Skeletal muscle cell (primary cell): ENCODE measurements at places on chromosomes 6 and 20.
A peak's percentile ranks its signal among the peaks of the same experiment; 100 is the strongest.

DNA sequence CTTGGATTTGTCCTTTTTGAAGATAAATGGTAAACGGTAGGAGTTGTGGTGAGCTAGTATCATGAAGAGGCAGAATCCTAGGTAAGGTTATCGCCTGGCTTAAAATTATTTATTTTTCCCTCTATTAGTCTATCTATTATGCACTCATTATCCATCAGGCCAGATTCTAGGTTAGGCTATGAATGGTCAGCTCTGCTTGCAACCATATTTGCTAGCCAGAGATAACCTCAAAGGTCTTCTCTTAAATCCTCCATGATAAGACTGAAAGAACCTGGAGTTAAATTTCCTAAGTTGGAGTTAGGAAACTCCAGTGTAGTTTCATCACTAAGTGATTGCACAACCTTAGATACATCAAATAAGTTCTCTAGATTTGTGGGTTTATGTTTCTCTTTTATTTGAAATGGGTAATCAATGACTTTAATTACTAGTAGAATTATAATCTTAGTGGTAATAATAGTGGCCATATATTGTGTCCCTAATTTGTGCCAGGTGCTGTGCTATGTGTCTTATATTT is 302.1 kb upstream of the RUNX2 start:
- peak; percentile 3 for DNase-seq

DNA sequence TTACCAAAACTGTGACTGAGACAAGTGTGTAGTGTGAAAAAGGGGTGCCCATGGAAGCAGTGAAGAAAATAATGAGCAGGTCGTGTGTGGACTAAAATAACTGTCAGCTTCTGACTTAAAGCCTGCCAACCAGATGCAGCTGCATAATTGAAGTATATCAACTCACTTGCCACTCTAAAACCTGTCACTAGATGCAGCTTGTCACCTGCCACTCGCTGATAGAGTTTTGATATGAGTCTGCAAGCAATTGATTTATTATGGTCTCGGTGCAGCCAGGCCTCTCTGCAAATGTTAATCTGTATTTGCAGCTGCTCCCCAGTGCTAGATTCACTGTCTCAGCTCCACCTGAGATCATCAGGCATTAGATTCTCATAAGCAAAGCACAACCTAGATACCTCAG is 1090.0 kb upstream of the EYS start:
- DNase-seq: no peak

GRCh38 chr6:9205645-9206044 is 770.3 kb upstream of the SLC35B3 start:
- no peak for DNase-seq

GRCh38 chr20:50100552-50100951 is 12.4 kb downstream of the UBE2V1 start:
- DNase-seq: no peak

DNA sequence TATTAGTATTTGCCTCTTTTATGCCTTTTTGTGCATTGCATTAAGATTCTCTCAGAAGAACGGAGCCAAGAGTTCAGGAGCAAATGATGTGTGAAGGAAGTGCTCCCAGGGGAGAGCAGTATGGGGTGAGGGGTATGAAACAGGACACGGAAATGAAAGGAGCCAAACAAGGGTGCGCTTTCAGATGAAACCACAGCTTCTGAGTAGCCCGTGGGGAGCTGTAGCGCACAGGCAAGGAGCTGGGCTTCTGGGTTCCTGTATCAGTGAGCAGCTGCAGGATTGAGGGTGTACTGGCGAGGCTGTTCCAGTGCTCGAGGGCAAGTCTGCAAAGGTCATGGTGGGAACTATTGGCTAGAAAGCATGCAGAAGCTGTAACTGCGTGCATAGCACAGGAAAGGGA is 25.4 kb downstream of the ANKEF1 start:
- DNase-seq: peak; percentile 31

DNA sequence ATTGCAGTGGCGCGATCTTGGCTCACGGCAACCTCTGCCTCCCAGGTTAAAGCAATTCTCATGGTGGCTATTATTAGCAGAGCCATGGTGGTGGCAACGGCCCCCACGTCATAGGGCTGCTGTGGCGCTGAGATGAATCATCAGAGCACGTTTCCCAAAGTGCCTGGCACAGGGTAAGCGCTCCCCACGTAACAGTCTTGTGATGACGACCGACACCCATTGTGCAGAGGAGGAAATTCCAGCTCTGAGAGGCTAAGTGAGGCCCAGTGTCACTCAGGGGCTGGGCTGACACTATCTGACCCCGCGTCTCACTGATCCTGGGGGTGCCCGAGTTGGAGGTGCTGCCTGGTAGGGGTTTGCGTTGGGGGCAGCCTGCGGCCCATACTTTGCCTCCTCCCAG is 16.2 kb downstream of the SUN5 start:
- no peak for DNase-seq

DNA sequence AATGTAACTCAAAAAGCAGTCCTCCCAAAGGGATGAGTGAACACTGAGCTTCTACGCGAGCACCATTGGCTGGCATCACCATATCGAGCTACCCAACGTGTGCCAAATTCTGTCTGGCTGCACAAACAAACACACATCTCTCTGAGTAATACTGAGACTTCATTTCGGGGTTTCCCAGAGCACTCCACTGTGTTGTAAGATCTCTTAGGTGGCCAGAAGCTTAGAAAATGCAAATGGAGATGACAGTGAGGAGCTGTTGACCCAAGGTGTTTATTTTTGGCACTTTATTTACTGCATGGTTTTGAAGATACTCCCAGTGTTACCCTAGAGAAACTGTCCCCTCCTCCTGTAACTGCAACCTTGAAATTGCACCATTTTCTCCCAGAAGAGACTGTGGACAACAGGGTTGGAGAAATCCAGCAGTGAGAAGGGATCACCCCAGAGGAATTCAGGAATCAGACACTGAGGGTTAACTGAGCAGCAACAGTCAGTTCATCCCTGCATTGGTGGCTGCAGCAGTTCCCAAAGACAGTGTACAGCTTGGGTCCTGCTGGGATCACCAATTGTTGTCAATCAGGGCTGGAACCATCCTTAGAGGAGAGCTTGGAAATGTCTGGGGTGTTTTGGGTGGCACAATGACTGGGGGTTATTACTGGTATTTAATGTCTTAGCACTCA is 1.0 kb upstream of the RIPOR2 start:
- DNase-seq: no peak

- no peak for DNase-seq
These were observed 114.1 kb downstream of the PLCB1 start for GRCh38 chr20:8246153-8246552.

DNA sequence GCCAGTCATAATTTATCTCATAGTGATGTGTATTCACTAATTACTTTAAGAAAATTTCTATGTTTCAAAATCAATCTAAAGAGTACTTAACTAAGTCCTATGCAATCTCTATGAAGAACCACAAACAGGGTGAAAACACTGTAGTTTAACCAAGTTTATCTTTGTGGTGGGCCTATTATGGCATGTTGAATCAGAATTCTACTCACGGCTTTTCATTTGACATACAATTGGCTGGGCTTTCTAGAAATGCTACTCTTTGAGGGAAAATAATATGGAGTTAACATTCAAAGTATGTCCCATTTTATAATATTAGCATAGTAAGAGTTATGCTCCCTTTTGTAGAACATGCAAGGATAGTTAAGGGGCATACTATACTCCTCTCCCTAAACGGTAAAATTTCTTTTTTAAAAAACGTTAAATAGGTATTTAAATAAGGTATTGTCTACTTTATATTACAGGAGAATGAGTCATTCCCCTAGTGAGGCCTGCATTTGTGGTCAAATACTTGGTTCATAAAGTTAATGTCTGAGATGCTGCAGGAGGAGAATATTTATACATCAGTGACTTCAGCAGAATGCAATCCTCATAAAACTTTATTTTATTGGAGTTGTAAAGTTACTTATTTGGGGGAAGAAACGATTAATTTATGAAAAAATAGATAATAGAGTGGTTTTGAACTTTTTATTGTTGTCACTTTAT is 1.8 kb downstream of the MOXD1 start:
- peak; percentile 55 for DNase-seq

GRCh38 chr6:134073161-134073560 is 20.7 kb upstream of the SLC2A12 start:
- DNase-seq: no peak

GRCh38 chr6:167690931-167691330 is 135.8 kb upstream of the AFDN start:
- no peak for DNase-seq

DNA sequence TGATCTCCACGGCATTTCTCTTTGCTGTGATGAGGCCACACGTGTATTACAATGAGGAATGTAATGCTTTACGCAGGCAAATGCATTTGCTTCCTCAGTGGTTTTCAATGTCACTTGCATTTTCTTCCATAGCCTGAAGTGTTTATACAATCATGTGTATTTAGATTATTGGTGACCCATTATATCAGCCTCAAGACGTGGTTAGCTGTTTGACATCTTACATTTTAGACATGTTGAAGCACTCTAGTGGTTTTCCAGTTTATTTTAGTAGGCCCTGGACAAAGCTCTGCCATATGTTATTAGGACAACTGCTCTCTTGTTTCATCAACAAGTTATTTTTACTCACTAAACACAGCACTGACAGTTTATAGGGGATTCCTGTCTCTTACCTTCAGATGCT is 200.4 kb downstream of the UTRN start:
- no peak for DNase-seq

- no peak for DNase-seq
These were observed 27.8 kb downstream of the ZNF451 start for GRCh38 chr6:57117796-57118195.

GRCh38 chr20:18635380-18635779 is 47.5 kb downstream of the DTD1 start:
- no peak for DNase-seq

GRCh38 chr6:101393251-101393828 is at the start of gene GRIK2:
Gene GRIK2 (plus strand): TSS chr6:101393708.
- no peak for DNase-seq

DNA sequence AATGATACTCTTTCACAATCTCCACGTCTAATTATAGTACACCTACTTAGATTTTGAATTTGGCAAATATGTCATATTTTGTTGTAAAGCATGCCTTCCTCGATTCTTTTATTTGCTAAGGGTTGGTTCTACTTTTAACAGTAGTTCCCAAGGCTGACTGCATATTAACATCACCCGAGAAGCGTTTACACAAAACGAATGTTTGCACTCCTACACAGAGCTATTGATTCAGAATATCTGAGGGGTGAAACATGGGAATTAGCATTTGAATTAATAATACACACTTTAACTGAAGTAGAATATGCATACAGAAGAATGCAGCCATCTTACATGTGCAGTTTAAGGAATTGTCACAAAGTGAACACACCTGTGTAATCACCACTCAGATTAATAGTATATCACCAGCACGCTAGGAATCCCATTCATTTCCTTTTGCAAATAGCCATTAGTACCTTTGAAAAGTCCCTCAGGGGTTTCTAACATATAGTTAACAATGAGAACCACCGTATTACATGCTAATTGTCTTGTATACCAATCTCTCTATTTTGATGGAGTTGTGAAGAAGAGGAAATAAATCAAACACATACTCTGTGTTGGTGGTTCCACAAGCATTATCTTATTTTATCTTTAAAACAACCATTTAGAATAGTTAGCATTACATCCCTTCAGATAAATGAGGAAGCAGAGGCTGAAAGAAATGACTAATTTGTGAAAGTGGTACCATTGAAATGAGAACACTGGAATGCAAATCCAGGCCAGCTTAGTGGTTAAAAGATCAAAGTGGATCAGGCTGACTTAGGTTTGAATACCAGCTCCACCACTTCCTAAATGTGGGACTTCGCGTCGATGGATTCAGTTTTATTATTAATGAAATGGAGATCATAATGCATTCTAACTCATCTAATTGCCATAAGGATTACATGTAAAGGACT is 317.6 kb downstream of the HDGFL1 start:
- DNase-seq: no peak

DNA sequence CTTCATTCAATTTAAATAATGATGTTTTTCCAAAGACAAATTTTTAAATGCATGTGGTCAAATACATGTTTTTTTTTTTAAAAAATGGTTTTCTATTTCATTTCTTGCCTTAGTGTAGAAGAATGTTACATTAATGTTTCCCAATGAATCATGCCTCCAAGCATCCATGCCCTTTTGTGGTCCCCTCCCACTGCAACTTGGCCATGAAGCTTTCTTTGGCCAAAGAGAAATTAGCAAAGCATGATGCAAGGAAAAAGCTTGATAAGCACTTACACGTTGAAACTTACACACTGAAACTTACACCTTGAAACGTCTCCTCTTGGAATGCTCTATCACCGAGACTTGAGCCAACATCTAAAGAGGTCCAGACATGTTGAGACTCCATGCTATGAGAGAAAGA is 93.0 kb upstream of the ELOVL5 start:
- DNase-seq: peak; percentile 45

DNA sequence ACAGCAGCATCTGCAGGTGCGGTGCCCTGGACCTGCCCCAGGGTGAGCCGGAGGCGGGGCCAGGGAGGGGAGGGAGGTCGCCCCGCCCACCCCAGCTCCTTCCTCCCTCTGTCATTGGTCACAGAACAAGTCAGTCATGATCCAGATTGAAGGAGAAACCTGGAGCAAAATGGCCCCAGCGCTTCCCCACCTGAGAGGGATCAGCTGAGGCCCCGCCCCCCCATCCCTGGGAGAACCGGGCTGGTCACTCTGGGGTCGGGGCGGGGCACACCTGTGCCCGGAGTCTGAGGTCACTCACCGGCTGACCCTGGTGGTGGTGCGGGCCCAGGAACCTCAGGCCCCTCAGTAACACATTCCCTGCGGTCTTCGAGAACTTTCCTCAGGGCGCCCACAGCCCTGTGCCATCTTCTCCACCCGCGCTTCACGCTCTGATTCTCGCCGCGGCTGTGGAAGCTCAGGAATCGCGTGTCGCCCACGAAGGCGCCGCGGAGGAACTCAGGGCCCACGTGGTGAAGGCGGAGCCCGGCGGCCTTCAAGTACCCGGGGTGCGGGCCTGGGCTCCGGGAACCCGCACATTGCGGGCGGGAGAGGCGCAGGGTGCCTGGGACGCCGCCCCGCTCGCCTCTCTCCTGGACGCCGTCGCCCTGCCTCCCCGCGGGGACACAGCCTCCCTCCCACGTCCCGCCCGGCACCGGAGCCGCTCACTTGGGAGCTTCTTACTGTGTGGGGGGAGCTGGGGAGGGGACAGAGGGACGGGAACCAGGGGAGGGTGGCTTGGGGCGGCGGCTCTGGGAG is 36.4 kb upstream of the HLA-C start:
- no peak for DNase-seq

DNA sequence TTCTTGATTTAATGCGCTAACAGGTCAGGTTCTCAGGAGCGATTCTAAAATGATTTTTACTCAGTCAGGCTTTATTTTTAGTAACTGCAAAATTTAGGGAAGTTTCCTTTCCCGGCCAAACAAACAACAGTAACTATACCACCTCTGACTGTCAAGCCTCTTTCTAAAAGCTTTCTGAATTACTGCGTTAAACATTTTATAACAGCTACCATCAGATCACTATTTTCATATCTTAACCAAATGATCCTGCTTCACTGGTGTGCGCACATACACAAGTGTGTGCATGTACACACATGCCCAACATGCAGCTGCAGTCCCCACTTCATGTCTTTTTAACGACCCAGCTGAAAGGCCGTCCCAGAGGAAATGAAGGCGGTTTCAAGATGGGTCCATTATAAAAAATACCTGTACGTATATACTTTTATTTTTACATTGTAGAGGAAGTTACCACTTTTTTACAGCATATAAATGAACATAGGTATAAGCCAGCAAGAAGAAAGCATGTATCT is 25.0 kb downstream of the TMEM242 start:
- DNase-seq: no peak

GRCh38 chr20:62885896-62886708 is 24.5 kb upstream of the TCFL5 start:
- DNase-seq: no peak
